ENCODE measurements at places on chromosomes 7 and 10.

GRCh38 chr10:73941300-73941699 is 30.4 kb downstream of the PLAU start:
- no peak for DNase-seq

GRCh38 chr7:151404216-151405011 is 5.4 kb downstream of the WDR86 start:
- DNase-seq: no peak

DNA sequence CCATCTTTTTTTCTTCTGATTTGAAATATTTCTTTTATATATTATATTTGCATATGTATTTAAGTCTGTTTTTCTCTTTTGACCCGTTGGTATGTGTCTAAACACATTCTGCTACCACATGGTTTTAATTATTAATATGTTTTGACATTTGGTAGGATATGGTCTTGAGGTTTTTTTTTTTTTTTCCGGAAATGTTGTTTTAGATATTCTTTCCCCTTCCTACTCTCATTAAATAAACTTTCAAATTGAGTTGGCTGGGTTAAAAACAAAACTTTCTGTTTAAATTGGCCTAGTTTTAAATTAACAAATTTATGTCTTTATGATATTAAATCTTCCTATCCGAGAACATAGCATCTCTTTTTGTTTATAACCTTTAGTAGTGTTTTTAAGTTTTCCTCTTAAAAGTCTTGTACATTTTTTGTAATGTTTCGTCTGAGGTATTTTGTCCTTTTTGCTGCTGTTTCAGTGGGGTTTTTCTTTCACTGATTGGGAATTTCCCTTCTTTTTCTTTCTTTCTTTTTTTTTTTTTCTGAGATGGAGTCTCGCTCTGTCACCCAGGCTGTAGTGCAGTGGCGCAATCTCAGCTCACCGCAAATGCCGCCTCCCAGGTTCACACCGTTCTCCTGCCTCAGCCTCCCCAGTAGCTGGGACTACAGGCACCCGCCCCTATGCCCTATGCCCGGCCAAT is 25.4 kb downstream of the STAM start:
- DNase-seq: no peak

DNA sequence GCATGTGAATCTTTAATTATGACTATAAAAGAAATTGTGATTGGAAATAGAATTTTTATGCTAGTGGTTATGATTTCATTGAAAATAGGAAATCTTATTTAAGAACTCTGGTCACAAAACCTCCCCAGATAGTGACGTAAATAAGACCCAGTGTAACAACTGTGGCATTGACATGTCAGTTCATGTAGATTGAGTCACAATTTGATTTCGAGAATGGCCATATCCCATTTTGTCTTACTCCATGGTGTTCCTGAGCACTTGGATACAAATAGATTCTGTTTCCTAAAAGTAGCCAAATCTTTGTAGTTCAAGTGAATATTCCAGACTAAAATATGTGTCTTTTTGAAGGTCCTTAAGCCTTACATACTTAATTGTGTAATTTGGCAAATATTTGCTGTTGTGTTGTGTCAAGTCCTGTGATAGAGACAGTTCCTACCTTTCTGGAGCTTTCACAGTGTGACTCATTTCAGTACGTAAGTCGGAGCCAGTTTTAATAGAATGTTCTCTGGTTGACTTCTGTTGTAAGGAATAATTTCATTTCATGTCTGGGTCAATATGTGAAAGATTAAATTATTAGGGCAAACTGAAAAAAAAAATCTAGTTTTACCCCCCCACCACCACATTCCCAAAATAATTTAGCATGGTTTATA is 37.1 kb upstream of the TOMM7 start:
- DNase-seq: no peak

DNA sequence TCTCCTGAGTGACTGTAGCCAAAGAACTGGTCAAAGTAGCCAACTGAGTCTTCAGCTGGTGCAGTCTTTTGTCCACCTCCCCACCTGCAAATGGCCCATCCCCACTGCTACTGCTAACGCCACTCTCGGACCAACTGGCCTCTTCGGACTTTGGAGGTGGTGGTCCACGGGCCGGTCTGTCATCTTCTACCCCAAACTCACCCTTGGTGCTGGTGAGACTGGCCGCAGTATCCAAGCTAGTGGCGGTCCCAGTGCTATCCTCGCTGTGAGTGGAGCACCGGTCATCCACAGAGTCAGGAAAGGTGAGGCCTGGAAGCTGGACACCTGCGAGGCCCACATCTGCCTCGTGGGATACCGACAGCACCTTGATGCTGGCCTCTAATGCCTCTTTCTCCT is 750 bp downstream of the GCC1 start:
- no peak for DNase-seq

DNA sequence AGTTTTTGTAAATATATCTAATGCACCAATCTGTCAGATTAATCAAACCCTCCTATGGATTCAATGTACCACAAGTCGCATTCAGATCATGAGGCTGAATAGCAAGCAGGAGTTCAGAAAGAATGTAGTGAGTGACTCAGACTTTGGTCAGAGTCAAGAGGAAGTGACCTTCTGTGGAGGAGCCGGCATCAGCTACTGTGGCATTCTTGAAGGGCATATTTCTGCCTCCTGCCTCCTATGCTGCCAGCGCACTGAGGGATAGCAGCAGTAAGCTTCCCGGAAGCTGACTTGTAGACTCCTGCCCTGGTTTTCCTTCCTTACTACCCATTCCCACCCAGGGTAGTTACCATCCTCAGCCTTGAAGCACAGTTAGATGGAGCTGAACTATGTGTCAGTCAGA is 867.5 kb downstream of the NRG3 start:
- DNase-seq: no peak

GRCh38 chr7:119963654-119964053 is 309.3 kb upstream of the KCND2 start:
- no peak for DNase-seq

GRCh38 chr10:130181858-130182257 is 45.7 kb downstream of the GLRX3 start:
- DNase-seq: no peak
